Activated CD8-positive, alpha-beta memory T cell treated with anti-CD3 and anti-CD28 coated beads, Interleukin-2, amount 10 ng/mL, durations not matched to agents 7 days and 5 days (primary cell): ENCODE measurements at places on chromosomes 5 and 9. TPM values are rescaled to one million over a fixed set of nuclear protein-coding genes. Genes with fewer than 3 reads are reported as not detected.

DNA sequence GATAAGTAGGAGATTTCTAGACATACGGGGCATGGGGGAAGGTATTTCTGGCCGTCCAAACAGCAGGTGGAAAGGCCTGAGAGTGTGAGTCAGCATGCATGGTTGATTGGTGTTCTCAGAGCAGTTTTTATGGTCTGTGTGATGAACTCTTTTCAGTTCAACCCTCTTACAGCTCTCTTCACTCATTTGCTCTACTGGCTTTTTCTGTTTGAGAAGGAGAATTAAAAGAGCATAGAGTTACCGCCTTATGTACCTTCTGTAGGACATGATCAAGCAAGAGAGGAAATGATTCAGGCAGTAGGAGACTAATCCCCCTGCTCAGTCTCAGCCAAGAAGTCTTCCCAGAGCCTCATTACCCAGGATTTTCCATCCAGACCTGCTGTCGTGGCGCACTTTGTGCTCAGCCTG, 92.4 kb downstream of the PRDM6 start:
- no peak for DNase-seq

DNA sequence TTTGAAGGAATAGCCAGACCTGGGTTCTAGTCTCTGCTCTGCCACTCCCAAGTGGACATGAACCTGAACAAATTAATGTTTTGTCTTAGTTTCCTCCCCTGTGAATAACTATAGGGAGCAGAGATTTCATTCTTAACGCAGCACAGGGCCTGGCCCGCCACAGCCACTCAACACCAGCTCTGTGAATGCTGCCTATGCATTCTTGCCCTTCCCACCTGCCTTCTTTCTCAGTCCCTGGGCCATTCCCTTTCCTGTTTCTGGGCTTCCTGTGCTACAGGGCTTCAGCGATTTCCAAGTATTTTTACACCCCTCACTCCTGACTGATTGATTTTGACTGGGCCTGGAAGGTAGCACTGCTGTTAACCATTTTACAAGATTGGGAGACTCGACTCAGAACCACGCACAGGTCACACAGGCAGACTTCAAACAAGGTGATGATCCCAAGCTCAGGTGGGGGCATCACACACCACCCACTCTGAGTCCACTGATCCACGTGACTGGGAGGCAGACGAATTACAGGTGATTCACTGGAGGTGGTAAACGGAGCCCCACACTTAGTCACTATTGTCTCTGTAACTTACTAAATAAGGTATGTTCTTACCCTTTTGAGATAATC, 21.4 kb downstream of the PTPN3 start:
- DNase-seq, result no peak

CBY3 gene
- not detected for total RNA-seq

DNA sequence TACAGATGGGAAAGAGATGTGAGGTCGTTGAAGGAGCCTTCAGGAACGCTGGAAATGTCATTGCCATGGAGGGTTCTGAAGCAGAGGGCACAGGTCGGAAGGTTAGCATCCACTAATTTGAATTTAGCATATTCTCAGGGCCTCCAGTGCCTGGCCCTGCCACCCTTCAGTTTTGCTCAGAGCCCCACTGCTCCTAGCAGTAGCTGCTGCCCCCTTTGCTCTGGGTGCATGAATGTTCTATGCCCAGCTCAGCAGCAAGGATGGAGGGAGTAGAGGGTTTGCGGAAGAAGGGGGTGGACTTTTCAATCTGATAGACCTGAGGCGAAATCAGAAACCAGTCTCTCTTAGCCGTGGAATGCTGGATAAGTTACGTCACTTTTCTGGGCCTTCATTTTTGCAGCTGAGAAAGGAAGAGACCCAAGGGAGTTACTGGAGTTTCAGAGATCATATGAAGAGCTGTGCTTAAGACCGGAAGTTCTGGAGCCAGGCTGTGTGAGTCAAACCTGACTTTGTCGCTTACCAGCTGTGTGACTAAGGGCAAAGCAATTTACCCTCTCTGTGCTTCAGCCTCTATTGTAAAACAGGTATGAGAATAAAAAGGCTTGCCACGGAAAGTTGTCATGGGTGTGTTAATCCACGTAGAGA, 133.2 kb upstream of the PANK3 start:
- DNase-seq, result no peak

GRCh38 chr5:142640316-142641005, 45.4 kb downstream of the FGF1 start:
- no peak for DNase-seq

DNA sequence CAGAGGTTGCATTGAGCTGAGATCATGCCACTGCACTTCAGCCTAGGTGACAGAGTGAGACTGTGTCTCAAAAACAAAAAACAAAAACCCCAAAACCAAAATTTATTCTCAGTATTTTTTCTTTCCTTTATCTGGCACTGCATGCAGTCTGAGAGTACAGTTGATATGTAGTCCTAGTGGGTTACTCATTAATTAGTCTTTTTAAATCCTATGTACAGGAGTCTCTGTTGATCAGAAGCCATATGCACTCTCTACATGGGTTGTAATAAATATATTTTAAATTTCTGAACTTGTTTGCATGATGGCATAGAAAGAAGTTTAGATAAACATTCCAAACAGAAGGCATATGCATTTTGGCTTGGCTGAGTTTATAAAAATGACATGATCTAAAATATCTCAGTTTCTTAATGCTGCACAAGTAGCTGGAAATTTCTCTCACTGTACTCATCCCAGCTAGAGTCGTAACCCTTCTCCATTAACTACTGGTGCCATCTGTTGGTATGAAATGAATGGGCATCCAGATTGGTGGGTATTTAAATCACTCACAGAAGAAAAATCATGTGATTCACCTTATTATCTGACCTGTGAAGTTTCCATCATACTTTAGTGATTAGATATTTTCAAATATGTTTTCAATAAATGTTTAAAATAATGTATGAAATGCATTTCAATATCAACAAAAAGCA, 284.8 kb downstream of the CTNND2 start:
- DNase-seq, result no peak

GRCh38 chr5:142366007-142366406, 41.2 kb upstream of the SPRY4 start:
- no peak for DNase-seq

DNA sequence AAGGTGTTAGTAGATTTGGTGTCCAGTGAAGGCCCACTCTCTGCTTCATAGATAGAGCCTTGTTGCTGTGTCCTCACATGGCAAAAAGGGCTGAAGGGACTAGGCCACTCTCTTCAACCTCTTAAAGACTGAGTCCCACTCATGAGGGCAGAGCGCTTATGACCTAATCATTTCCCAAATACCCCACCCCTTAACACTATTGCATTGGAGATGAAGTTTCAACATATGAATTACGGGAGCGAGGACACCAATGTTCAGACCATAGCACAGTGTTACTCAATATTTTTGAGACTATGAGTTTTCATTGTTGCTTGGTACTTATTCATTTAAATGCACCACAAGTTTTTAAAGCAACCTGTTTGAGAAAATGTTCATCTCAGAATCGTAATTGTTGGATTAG, 8.8 kb upstream of the OTULINL start:
- no peak for DNase-seq

DMRT3 gene
- not detected for total RNA-seq

FBN2 gene
- not detected for total RNA-seq

- DNase-seq, result no peak
Observed at GRCh38 chr5:180495292-180495691, 1.1 kb downstream of the CNOT6 start.

DNA sequence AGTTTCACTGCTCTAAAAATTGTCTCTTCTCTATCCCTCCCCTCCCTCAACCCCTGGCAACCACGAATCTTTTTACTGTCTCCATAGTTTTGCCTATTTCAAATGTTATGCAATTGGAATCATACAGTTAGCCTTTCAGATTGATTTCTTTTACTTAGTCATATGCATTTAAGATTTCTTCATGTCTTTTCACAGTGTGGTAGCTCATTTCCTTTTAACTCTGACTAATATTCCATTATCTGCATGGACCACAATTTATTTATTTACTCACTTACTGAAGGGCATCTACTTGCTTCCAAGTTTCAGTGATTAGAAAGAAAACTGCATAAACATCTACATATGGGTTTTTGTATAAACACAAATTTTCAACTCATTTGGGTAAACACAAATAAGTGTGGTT, 372.3 kb downstream of the CDH18 start:
- DNase-seq, result no peak

DNA sequence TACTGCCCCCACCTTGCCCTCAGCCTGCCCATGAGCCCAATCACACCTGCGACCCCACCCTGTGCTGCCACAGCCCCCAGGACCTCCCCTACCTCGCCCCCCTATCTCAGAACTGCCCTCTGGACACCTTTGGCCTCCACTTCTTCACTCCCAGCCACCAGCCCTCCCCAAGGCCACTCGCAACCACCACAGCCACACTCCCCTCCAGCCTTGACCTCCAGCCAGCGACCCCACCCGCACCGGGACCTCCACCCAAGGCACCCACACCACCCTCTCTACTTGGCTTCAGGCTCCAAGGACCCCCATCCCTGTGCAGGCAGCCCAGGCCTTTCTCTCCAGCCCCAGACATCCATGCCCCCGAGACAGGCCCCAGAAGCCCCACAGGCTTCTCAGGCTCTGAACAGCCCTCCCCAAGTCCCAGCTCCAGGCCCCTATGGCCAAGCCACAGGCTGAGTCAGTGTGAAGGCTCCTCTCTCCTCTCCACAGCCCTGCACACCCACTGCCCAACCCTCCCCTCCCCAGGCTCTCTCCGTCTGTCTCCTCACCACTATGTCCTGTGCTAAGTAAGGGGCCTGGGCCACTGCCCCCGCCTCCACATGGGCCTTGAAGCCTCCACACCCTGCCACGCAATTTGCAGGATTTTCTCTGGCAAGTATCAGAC, 2.0 kb downstream of the AK1 start:
- no peak for DNase-seq

- DNase-seq, result peak; percentile 37
Observed at GRCh38 chr5:134136771-134137170, 22.3 kb downstream of the TCF7 start.

DNA sequence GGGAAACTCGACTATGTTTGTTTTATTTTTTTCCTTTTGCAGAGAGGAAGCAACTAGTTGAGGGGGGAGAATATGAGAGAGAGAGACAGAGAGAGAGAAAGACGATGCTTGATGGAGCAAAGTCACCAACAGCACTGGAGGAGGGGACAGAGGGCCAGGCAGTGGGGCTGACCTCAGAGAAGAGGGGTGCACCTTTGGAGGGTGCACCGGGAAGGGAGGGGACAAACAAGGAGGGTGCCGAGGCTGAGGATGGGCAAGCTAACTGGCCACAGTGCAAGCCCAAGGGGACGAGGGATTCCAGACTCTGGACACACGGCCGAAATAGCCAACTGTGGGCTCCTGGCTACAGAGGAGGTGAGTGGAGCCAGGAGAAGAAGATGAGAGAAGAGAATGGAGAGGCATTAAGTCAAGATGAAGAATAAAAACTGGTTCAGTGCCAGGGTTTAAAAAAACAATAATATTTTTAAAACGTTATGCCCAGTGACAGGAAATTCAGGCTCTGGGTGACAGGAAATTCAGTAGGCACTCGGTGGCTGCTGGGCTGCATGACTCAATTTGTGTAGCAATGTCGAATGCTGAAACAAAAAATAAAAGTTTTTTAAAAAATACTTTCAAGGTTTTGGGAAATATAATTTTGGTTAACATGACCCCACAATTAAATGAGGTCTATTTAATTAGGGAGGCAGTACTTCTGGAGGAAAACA, 13.3 kb upstream of the GLRX start:
- peak; percentile 57 for DNase-seq

GRCh38 chr9:89986190-89986589, 381.4 kb downstream of the GADD45G start:
- peak; percentile 50 for DNase-seq

GRCh38 chr5:155726267-155726666, 600.7 kb upstream of the SGCD start:
- no peak for DNase-seq

- DNase-seq, result no peak
Observed at GRCh38 chr9:114884787-114885452, 45.5 kb downstream of the TNFSF8 start.

DNA sequence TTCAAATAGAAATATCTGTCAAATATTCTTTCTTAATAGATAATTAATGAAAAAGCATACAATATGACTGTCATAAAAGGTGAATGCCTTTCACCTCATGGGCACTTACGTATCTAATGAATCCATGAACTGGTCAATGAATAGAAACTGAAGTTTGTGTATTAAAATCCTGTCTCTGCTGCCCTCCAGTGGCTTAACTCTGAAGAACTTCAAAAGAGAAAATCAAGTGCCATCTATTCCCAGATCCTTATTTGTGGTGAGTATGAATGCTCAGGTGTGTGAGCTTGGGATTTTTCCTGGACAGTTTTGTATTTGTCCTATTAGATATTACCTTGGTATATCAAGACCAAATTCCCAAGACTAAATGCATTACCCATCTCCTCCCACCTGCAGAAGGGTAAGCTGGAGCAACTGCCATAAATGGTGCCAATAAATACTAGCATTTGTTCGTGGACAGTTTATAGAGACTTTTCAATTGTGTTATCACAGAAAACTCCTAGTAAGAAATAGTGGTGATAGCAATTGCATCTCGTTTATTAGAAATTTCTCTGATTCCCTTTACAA, 44.0 kb upstream of the SVEP1 start:
- DNase-seq, result no peak

DNA sequence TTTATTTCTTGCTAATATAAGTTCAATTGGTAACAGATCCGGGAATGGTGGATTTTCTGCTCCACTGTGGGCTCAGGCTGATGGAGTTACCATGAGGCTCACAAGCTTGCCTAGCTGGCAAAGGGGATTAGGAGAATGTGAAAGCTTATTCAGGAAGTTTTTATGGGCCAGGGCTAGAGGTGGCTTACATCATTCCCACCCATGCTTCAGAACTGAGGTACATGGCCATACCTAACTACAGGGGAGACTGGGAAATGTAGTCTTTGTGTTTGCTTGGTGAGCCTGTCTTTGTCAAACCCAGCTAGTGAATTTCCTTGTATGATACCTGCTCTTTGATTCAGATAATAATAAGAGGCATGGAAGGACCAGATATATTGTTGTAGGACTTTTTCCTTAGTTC, 105.9 kb upstream of the DHFR start:
- no peak for DNase-seq

- no peak for DNase-seq
Observed at GRCh38 chr9:27276193-27277030, 20.5 kb downstream of the EQTN start.

- no peak for DNase-seq
Observed at GRCh38 chr5:72144762-72145161, 37.5 kb downstream of the MAP1B start.

SYK gene
- total RNA-seq, result 0.28 TPM

DNA sequence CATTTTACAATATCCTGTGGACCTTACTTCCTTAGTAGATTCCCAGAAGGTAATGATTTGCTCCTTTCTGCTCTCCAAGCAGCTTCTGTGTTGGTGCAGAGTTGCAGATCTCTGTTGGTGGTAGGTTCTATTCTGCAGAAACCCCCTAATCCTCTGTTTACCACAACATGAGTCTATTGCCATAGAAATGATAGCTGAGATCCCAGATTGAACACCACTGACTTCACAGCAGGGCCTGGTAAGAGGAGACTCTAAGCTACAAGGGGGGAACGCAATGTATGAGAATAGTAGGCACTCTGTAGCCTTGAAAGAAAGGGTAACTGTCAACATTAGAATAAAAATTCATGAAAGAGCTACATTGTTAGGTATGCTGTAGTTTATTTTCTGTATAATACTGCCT, 59.5 kb downstream of the MUSK start:
- no peak for DNase-seq
